Lower lobe of right lung (tissue), 2 donors: ENCODE measurements at places on chromosomes 7 and 10.

- peaks cover 31% of the 10 kb centered on the region for H3K4me1 ChIP-seq
- no peak overlapping the region for H3K27ac ChIP-seq
- no peak for DNase-seq
Observed at GRCh38 chr7:151076863-151077704, 3.5 kb downstream of the FASTK start.

GRCh38 chr10:8369666-8370065, 315.2 kb downstream of the GATA3 start:
- no peak overlapping the region for H3K4me3 ChIP-seq
- no peak overlapping the region for H3K27ac ChIP-seq
- no peaks in the 10 kb centered on the region for H3K36me3 ChIP-seq
- H3K27me3 ChIP-seq: no peaks in the 10 kb centered on the region

DNA sequence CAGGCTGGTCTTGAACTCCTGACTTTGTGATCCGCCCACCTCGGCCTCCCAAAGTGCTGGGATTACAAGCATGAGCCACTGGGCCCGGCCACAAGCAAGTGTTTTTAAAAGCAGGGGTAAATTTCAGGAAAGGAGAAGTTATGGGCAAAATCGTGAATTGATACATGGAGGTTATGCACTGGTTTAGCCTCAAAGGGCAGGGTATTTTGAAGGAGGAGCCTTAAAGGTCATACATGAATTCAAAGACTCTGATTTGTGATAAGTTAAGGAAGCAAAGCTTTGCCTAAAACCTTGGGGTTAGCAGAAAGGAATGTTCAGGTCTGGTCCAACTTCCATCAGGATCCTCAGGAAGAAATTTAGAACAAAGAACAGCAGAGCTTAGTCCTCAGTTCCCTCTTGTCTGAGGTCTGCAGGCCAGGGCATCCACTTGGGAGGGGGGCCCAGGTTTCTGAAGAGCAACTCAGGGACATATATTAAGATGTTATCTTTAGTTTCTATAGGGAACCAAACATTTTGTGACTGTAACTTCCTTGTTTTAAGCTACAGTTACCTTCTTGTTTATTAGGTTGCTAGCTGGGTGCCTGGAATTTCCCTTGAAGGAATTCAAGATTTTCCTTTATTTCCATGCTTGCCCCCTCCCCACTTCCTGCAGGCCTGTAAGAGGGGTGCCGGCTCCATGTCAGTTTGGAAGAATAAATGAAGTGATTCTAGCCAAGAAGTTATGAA, 2.8 kb upstream of the REPIN1 start:
- H3K27me3 ChIP-seq: no peaks in the 10 kb centered on the region
- H3K4me1 ChIP-seq: peaks cover 29% of the 10 kb centered on the region
- peaks cover 11% of the 10 kb centered on the region for H3K36me3 ChIP-seq
- H3K27ac ChIP-seq: peak overlapping the region; percentile 20
- no peak for DNase-seq

- H3K27ac ChIP-seq: no peak overlapping the region
- no peak overlapping the region for H3K4me3 ChIP-seq
- peaks cover under 1% of the 10 kb centered on the region for H3K27me3 ChIP-seq
Observed at GRCh38 chr10:13885238-13885990, 298.6 kb downstream of the PRPF18 start.

DNA sequence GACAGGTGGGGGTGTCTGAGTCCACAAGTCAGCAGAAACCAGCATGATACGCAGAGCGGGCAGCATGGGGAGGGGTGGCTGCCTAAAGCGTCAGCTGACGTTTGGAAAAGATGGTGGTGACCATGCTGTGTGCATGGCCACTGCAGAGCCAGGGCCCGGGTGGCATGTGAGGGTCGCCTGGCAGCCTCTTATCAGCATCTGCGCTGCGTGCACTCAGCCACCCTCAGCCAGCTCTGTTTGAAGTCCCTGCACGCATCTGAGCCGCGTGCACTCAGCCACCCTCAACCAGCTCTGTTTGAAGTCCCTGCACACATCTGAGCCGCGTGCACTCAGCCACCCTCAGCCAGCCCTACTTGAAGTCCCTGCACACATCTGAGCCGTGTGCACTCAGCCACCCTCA, 61.5 kb downstream of the WDR37 start:
- no peak for DNase-seq
- no peaks in the 10 kb centered on the region for H3K4me1 ChIP-seq
- H3K36me3 ChIP-seq: peaks cover 91% of the 10 kb centered on the region
- H3K27ac ChIP-seq: no peak overlapping the region

- H3K4me3 ChIP-seq: no peak overlapping the region
- H3K27ac ChIP-seq: no peak overlapping the region
- peaks cover 32% of the 10 kb centered on the region for H3K27me3 ChIP-seq
- no peak for DNase-seq
Observed at GRCh38 chr10:97197030-97197500, 11.3 kb upstream of the SLIT1 start.

GRCh38 chr7:151806952-151807775, 69.8 kb downstream of the PRKAG2 start:
- H3K27ac ChIP-seq: no peak overlapping the region
- H3K27me3 ChIP-seq: no peaks in the 10 kb centered on the region
- no peaks in the 10 kb centered on the region for H3K36me3 ChIP-seq

DNA sequence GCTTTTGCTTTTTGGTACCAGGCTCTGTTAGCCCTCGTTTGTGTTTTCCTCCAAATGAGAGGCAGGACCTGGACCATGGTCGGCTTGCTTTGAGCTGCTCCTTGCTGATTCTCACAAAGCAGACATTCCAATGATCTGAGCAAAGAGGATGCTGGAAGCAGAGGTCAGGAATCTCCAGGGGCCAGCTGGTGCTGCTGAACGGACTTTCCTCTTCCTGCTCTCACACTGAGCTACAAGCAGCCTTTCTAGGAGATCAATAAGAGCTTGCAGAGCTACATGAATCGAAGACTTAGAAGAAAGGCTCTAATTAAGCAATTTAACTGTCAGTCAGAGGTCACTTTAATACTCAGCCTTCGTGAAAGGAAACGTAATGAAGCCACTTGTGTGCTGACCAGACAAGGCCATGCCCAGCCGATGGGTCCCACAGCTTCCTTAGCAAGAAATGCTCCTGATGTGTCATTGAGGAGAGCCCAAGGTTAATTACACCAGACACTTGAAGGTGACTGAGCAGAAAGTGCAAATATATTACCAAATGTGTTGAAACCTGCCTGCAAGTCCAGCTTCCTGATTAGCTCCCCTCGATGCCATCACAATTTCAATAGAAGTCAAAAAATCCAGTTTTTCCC, 151.3 kb upstream of the RSU1 start:
- no peaks in the 10 kb centered on the region for H3K36me3 ChIP-seq
- no peaks in the 10 kb centered on the region for H3K27me3 ChIP-seq
- DNase-seq: no peak
- no peak overlapping the region for H3K4me3 ChIP-seq

GRCh38 chr10:4512671-4513240, 313.3 kb upstream of the AKR1E2 start:
- H3K27ac ChIP-seq: no peak overlapping the region
- H3K4me3 ChIP-seq: no peak overlapping the region
- H3K27me3 ChIP-seq: no peaks in the 10 kb centered on the region
- peak; percentile 55 for DNase-seq
- no peaks in the 10 kb centered on the region for H3K36me3 ChIP-seq
